ENCODE measurements at places on chromosomes 6 and 20.
A peak's percentile ranks its signal among the peaks of the same experiment; 100 is the strongest.

DNA sequence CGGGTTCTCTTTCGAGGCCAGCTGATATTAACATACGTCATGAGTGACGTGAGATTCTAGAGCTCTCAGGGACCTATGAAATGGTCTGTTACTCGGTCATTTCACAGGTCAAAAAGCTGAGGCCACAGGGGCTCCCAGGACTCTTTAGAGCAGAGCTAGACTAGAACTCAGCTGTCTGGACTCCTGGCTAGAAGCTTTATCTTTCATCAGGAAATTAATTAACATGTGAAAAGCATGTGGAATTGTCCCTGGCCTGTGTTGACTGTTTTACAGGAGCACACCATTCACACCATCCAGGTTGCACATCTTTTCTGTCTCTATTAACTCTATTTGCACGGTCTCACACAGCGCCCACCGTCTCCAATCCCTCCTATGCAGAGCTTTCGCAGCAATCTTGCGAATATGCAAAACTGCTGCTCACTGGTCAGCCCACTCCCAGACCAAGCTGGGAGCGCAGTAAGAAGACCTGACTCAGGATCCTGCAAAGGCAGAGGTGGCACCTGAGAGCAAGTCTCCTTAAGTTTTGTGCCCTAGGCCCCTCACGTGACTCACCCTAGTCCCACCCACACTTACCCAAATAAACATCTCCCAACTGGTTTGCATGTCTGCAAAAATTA, 522.5 kb downstream of the CD83 start:
- no peak for DNase-seq

DNA sequence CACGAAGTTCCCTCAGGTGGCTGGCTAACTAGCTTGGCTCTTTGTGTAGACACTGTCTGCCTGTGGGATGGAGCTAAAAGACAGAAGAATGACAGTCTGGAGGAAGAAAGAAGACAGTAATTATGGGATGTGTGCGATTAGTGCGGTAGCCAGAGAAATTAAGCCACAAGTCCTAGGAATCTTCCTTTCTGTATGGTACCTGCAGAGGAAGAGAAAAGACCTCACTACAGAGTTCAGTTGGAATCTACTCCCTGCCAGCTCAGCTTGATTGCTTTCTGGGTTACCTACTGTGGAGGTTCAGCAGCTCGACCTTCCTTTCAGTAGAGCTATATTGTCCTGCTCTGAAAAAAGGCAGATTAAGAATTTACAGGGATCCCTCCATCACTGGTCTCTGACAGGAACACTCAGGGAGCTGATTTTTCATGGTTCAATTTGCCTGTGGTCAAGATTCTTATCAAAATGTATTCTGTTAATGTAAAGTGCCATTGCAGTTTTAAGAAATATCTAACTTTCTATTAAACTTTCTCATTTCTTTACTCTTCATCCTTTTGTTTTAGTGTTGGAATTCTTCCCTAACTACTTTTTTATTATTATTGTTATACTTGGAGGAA, 187.2 kb downstream of the CENPW start:
- DNase-seq, result no peak

DNA sequence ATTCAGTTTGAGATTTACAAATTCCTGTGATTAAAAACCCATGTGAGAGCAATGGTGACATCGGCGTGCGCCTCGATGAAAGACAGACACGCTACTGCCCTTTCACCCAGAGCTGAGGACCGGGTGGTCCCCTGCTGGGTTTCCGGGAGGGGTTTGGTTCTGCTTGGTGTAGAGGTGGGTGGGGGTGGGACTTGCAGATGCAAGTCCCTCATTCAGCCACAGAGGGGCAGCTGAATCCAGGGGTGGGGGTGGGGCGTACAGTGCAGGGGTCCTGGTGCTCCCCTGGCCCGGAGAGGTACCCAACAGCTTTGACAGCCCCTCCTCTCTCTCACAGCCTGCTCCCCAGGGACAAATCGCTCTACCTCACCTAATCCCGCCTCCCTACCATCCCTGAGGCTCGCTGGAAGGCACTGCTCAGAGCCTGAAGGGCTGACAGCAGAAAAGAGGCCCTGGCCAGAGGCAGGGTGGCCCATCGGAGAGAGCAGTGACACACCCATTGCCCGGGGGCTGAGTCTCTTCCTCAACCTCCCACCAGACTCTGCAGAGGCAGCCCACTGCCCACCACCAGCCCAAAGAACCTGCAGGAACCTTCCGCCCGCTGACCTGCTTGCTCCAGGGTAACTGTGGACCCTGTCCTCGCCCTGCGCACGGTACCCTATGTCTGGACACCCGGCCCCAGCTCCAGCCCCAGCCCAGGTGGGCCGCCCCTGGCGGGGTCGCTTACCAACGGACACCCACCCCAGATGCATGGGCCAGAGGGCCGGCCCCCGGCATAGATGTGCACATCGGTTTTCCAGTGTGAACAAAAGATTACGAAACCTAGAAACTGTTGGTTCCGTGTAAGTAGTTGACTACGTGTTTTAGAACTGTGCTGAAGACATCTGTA, 118.4 kb downstream of the JPH2 start:
- DNase-seq, result no peak

DNA sequence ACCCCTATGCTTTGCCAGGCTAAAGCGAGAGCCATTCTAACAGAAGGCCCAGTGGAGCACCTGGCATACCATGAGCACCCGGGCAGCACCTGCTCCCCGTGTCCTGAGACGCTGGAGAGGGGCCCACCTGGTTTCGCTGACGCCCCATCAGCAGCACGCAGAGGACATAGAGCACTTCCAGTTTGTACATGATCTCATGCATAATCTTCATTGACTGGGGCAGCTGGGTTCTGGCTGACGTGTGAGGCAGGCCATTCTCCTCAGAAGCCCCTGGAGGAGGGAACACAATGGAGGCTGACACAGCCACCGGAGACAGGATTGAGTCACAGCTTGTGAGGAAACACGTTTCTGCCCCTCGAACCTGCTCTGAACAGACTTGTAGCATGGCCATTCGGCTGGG, 65.4 kb downstream of the MYH7B start:
- DNase-seq, result no peak

- DNase-seq, result peak; percentile 70
Observed at GRCh38 chr6:26312501-26313397, 52.2 kb upstream of the BTN3A2 start.

GRCh38 chr6:139164001-139164400, 29.1 kb downstream of the HECA start:
- no peak for DNase-seq

- peak; percentile 45 for DNase-seq
Observed at GRCh38 chr20:32585011-32585585, at the start of gene NOL4L. Gene NOL4L (minus strand): TSS chr20:32585333. CDS start chr20:32584890, 443 bp downstream.

- DNase-seq, result no peak
Observed at GRCh38 chr20:53023732-53024520, 51.8 kb downstream of the TSHZ2 start.

GRCh38 chr20:2468581-2469407, 1.8 kb downstream of the SNRPB start:
- no peak for DNase-seq

DNA sequence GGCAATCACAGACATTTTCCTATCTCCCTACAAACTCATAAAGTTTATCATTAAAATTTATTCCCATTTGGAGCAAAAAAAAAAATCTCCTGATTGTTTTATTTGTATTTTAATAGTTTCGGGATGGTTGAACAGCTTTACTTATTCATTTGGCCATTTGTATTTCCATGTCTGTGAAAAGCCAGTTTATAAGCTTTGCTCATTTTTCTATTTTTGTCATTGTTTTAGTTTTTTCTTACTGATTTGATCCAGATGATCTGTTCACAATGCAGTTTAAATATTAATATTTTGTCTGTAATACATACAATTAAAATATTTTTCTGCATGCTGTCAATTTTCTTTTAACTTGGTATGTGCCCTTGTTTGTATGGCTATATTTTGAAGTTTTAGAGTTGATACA, 65.2 kb upstream of the CCN2 start:
- DNase-seq, result no peak

GRCh38 chr20:208942-209566, 18.0 kb upstream of the DEFB129 start:
- no peak for DNase-seq

- DNase-seq, result no peak
Observed at GRCh38 chr6:16320533-16321340, 82.3 kb downstream of the GMPR start.

- DNase-seq, result no peak
Observed at GRCh38 chr6:130900913-130901312, 73.7 kb downstream of the SMLR1 start.

- no peak for DNase-seq
Observed at GRCh38 chr6:156160007-156160794, 617.0 kb upstream of the ARID1B start.

- no peak for DNase-seq
Observed at GRCh38 chr20:52539891-52540290, 348.3 kb upstream of the ZFP64 start.

DNA sequence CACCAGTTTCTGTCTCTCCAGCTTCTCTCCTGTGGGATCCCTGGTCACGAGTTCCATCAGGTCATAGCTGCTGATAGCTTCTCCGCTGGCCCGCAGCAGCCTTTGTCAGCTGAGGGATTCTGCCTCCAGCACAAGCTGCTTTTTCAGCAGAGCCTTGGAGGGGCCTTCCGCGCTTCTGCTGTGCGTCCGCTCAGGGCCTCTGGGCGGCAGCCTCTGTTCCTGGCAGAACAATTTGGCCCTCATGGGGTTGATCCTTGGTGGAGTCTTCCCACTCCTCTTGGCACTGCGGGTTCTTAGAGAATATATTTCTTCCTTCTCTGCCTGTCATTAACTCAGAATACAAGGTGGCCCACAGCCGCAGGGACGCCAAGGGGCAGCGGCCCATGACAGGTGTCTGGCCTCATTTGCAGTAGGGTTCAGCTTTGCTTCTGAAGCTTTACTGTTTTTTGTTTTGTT, 158.8 kb downstream of the DTNBP1 start:
- DNase-seq, result no peak
